ENCODE measurements at places on chromosomes 1 and 21.
A peak's percentile ranks its signal among the peaks of the same experiment; 100 is the strongest.

- no peak for DNase-seq
Measured at GRCh38 chr1:184595596-184595995, 159.1 kb downstream of the EDEM3 start.

- DNase-seq: no peak
Measured at GRCh38 chr1:108699375-108700332, 7.5 kb downstream of the PRPF38B start.

DNA sequence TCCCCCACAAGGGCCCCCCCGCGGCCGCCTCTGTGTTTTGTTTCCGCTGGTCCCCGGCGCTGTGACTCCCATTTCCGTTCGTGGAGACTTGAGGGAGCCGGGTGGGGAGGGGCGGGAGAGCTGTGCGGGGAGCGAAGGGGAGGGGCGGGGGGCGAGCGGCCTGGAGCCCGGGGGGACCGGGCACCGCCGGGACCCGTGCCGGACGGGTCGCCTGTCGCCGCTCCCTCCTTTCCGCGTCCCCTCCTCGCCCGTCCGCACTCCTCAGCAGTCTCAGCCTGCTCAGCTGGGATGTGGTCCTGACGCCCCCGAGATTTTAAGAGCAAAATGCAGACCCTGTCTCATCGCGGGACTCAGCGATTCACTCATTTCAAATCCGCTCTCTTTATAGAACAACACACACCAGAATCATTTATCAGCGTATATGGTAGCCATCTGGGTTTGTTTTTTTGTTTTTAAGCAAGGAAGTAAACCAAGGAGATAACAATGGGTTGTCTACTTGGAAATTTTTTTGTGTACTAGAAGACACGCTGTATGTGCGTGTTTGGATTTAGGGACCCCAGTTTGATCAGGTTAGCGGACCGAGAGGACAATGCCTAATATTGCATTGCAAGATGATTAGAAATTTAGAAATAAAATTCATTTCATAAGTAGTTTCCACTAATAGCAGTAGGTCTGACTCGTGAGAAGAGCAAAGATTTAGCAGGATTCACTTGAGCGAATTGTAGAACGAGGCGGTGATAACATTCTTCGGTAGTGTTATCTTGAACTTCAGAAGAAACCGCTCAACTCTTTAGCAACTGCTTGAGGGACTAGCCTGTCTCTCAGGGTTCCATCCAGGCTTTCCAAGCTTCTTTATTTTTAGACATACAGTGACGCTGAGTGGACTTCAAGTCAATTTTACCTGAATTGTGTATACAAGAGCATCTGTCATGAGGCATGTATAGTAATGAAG is 1.1 kb downstream of the GABPA start:
- peak; percentile 26 for DNase-seq

DNA sequence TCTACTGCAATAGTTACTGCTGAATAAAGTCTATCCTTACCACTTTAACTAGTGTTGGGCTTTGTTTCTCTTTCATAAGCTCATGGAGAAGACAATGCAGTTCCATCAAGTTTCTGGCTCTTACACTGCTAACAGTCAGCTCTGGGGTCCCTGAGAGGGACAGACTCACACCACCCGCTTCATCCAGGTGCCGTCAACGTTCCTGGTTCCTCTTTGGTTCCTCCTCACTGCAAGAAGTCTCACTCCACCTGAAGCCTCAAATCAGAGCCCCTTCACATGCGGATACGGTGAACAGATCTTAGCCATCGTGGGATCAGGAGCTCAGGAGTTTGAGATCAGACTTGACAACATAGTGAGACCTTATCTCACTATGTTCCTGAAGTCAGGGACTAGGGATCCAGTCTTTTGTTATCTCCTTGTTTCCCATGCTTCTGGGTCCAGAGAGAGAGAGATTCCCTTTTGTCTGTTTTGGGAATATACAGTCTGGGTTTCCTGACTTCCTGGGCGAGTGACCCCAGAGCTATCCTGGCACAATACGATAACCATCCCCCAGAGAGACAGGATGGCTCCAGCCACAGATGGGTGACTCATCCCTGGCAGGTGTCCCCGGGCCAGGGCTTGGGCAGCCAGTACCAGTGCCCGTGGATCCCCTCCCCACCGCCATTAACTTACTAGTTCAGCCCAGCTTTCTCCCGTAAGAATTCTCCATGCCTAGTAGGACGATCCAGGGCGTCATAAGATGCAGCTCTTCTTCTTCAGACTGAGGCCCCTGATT is 14.3 kb upstream of the PCP4 start:
- DNase-seq: no peak

- DNase-seq: no peak
Measured at GRCh38 chr1:29577512-29577911, 341.2 kb downstream of the PTPRU start.

DNA sequence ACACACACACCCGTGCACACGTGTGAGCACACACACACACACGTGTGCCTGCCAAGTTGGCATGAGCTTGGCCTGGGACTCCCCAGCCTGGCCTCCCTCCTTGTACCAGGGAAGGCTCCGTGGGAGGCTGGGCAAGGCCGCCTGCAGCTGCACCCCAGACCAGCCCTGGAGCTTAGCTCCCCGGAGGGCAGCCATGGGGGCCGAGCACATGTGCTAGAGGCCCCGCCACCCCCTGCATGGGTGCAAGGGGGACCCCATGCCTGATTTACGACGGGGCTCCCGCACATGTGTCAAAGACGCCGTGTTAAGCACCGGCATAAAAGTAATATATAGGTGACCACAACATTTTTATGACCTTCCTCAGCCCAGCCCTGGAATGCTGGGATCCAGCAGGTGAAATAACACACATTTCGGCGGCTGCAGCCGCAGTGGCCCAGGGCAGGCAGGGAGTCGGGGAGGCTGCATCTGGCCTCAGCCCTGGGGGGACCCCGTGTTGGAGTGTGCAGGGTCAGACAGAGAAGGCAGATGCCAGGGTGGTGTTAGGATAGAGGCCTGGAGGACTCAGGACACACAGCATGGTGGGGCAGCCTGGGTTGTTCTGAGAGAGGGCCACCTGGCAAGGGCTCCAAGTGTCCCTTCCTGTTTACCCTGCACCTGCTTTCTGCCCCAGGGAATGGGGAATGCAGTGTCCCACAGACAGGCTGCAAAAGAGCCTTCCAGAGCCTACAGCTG is 56.3 kb downstream of the WNT9A start:
- DNase-seq: no peak

DNA sequence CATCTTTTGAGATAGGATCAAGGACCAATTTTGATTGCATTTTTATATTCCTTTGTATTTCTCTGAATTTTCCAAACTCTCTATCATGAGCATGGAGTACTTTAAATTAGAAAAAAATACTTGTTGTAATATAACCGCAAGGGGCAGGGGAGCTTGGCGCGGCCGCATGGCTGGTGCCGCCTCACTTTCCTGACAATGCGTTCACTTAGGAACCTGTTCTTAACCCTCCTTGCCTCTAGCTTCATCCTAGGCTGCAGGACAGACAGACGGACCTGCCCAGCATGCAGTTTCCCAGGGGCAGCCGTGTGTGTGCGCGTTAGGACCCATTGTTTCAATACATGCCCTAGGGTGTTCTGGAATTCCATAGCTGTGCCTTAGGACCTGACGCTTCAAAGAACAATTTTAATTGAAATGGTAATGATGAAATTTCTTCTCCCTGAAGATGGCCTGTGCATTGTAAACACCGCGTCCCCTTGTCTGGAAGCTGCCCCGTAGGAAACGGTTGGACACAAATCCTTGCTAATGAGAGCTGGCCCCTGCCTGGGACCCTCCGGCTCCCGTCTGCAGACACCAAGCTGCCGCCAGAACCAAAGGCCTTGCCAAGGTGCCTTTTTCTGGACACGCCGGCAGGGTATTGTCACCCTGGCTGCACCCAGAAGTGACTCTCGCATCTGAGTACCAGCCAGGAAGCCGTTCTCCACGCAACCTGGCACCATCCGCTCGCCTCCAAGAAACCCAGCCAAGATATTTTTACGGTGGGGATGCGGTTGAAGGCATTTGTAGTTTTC is 466.4 kb downstream of the NPHP4 start:
- DNase-seq: no peak
